ENCODE measurements at places on chromosomes 4 and X.
A peak's percentile ranks its signal among the peaks of the same experiment; 100 is the strongest.

GRCh38 chr4:121150486-121150885 is 13.6 kb downstream of the TNIP3 start:
- H3K27ac ChIP-seq: no peak overlapping the region
- H3K4me1 ChIP-seq: peaks cover 11% of the 10 kb centered on the region
- no peak for DNase-seq
- no peaks in the 10 kb centered on the region for H3K27me3 ChIP-seq
- no peak overlapping the region for H3K4me3 ChIP-seq

DNA sequence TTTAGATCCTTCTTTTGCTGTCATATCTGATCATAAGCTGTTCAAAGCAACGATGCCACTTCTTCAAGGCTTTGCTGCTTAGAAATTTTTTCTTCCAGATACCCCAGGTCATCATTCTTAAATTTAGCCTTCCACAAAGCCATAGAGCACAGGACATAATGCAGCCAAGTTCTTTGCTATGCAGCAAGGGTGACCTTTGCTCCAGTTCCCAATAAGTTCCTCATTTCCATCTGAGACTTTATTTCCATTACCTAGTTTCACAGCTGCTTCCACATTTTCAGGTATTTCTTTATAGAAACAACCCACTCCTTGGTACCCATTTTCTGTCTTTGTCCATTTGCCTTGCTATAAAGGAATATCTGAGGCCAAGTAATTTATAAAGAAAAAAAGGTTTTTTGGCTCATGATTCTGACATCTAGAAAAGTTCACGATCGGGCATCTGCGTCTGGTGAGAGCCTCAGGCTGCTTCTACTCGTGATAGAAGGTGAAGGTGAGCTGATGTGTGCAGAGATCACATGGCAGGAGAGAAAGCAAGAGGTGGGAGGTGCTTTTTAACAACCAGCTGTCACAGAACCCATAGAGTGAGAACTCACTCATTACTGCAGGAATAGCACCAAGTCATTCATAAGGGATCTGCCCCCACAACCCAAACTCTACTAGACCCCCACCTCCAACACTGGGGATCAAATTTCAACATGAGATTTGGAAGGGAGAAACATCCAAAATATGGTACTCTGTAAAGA is 11.8 kb upstream of the TASL start:
- H3K4me3 ChIP-seq: no peak overlapping the region
- H3K27me3 ChIP-seq: no peaks in the 10 kb centered on the region
- H3K27ac ChIP-seq: no peak overlapping the region
- H3K36me3 ChIP-seq: no peaks in the 10 kb centered on the region
- no peak for DNase-seq
- H3K4me1 ChIP-seq: no peaks in the 10 kb centered on the region

DNA sequence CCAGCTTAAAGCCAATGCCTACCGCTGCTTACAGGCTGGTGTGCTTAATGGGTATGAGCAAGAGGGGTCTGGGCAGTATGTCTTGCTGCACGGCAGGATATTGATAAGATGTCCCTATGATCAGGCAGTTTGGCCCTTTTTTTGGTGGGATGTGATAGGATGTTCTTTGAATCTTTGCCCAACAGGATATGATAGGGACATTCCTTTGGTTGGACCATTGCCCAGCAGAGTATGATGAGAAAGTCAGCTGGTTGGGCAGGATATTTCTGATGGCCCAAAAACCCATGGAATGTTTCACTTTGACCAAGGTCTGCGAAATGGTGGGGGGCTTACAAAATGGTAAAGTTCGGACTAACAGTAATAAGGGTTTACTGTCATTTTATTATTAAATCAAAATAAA is 1060.6 kb downstream of the STIM2 start:
- peaks cover 2% of the 10 kb centered on the region for H3K27me3 ChIP-seq
- H3K27ac ChIP-seq: no peak overlapping the region
- no peak for DNase-seq
- no peaks in the 10 kb centered on the region for H3K36me3 ChIP-seq
- H3K4me1 ChIP-seq: no peaks in the 10 kb centered on the region

DNA sequence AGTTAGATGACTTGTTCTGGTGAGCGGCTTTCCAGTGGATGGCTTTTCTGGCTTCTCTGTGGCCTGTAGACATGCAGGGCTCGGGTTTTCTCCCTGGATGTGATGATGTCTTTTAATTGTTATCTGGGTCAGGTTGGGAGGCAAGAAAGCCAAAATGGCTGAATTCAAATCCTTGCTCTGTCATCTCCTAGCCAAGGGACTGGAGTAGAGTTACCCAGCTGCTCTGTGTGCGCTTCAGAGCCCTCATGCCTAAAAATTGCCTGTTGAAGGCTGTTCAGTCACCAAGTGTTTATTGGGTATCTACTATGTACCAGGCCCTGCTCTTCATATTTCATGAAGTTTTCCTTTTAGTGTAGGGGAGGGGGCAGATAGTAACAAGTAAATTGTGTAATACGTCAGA is 7.3 kb downstream of the DCUN1D4 start:
- peaks cover 6% of the 10 kb centered on the region for H3K4me1 ChIP-seq
- H3K27ac ChIP-seq: no peak overlapping the region
- no peak for DNase-seq

GRCh38 chr4:12791536-12791935 is 692.6 kb downstream of the RAB28 start:
- H3K27ac ChIP-seq: no peak overlapping the region
- H3K27me3 ChIP-seq: no peaks in the 10 kb centered on the region
- DNase-seq: no peak
- H3K4me1 ChIP-seq: no peaks in the 10 kb centered on the region
- no peaks in the 10 kb centered on the region for H3K36me3 ChIP-seq

DNA sequence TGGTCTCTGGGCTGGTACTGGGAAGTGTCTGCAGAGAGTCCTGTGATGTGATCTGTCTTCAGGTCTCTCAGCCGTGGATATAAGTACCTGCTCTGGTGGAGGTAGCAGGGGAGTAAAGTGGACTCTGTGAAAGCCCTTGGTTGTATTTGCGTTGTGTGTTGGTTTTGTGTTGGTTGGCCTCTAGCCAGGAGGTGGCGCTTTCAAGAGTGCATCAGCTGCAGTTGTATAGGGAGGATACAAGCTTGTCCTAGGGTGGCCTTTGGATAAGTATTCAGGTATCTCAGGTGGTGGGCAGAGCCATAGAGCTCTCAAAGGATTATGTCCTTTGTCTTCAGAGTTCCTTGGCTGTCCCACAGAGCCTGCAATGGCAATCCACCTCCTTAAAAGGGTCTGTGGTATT is 111.6 kb downstream of the MAGEB17 start:
- peaks cover 6% of the 10 kb centered on the region for H3K36me3 ChIP-seq
- H3K27me3 ChIP-seq: no peaks in the 10 kb centered on the region
- no peak for DNase-seq

DNA sequence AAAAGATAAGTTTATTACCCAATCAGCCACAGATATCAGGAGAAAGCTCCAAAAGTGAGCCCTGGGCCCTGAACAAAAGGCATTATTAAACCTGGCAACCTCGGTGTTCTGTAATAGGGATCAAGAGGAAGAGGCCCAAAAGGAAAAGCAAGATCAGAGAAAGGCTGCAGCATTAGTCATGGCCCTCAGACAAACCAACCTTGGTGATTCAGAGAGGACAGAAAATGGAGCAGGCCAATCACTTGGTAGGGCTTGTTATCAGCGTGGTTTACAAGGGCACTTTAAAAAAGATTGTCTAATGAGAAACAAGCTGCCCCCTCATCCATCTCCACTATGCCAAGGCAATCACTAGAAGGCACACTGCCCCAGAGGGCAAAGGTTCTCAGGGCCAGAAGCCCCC is 75.7 kb downstream of the AGTR2 start:
- no peaks in the 10 kb centered on the region for H3K27me3 ChIP-seq
- no peaks in the 10 kb centered on the region for H3K4me1 ChIP-seq
- DNase-seq: no peak
- no peaks in the 10 kb centered on the region for H3K36me3 ChIP-seq
- no peak overlapping the region for H3K27ac ChIP-seq
- H3K4me3 ChIP-seq: no peak overlapping the region

GRCh38 chr4:114386637-114387233 is 211.9 kb upstream of the UGT8 start:
- H3K4me3 ChIP-seq: no peak overlapping the region
- peak; percentile 35 for DNase-seq

- H3K36me3 ChIP-seq: no peaks in the 10 kb centered on the region
- no peak overlapping the region for H3K27ac ChIP-seq
- no peaks in the 10 kb centered on the region for H3K27me3 ChIP-seq
- no peak for DNase-seq
- no peak overlapping the region for H3K4me3 ChIP-seq
- no peaks in the 10 kb centered on the region for H3K4me1 ChIP-seq
Measured at GRCh38 chr4:178339769-178340168, 897.5 kb upstream of the AGA start.

DNA sequence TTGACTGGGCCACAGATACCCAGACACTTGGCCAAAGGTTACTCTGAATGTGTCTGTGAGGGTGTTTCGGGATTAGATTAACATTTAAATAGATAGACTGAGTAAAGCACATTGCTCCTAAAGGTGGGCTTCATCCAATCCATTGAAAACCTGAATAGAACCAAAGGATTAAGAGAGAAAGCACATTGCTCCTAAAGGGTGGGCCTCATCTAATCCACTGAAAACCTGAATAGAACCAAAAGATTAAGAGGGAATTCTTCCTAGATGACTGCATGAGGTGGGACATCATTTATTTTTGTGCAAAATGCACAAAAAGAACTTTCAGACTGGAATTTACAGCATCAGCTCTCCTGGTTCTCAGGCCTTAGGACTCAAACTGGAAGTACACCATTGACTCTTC is 351.2 kb upstream of the PCDH10 start:
- H3K36me3 ChIP-seq: no peaks in the 10 kb centered on the region
- H3K4me3 ChIP-seq: no peak overlapping the region
- H3K4me1 ChIP-seq: no peaks in the 10 kb centered on the region
- H3K27ac ChIP-seq: no peak overlapping the region
- DNase-seq: no peak

DNA sequence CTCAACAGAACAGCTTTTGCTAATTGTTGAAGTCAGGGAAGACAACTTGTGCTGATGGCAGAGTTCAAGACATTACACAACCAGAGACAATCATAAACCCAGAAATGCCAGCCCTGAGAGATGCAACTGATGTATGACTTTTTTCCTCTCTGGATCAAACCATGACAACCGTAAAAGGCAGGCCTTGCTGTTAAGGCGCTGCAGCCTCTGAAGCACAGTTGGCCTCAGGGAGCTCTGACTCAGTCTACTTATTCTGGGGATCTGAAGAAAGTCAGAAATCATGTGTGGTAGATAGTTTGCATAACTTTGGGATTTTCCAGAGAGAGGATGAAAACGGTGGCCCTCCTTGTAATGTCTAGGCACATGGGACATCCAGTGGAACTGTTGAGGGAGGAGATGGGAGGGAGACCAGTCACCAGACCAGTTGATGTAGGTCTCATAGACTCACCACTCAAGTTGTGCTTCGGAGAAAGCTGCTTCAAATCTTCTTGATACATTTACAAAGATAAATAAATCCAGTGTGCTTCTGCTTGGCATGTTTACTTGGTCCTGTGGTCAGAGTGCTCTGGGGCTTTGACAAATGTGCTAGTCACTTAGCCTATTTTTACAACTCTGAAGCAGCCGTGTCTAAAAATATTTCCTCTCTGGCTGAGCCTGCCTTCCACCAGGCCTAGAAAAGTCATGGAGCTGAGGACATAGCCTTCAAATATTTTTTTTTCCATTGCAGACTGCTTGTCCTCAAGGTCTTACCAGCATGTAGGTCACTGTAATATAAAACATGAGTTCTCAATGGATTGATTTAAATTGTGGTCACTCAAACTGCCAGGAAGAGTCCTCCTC is 7.5 kb downstream of the HADH start:
- DNase-seq: no peak
- H3K4me1 ChIP-seq: peaks cover 7% of the 10 kb centered on the region
- H3K27ac ChIP-seq: no peak overlapping the region
- H3K27me3 ChIP-seq: no peaks in the 10 kb centered on the region

GRCh38 chr4:27248829-27249228 is 388.2 kb downstream of the STIM2 start:
- no peaks in the 10 kb centered on the region for H3K36me3 ChIP-seq
- H3K4me3 ChIP-seq: no peak overlapping the region
- no peaks in the 10 kb centered on the region for H3K27me3 ChIP-seq

GRCh38 chrX:49919617-49920016 is 2.8 kb upstream of the CLCN5 start:
- H3K36me3 ChIP-seq: no peaks in the 10 kb centered on the region
- H3K27ac ChIP-seq: no peak overlapping the region
- peaks cover 2% of the 10 kb centered on the region for H3K27me3 ChIP-seq

- H3K27ac ChIP-seq: no peak overlapping the region
- no peaks in the 10 kb centered on the region for H3K27me3 ChIP-seq
- no peak overlapping the region for H3K4me3 ChIP-seq
- DNase-seq: no peak
- no peaks in the 10 kb centered on the region for H3K4me1 ChIP-seq
Measured at GRCh38 chr4:88828842-88829571, 131.4 kb upstream of the NAP1L5 start.

- DNase-seq: no peak
- peaks cover 73% of the 10 kb centered on the region for H3K4me1 ChIP-seq
- H3K27ac ChIP-seq: peak overlapping the region; percentile 68
- no peak overlapping the region for H3K4me3 ChIP-seq
Measured at GRCh38 chr4:6937754-6938153, 28.1 kb downstream of the TBC1D14 start.

DNA sequence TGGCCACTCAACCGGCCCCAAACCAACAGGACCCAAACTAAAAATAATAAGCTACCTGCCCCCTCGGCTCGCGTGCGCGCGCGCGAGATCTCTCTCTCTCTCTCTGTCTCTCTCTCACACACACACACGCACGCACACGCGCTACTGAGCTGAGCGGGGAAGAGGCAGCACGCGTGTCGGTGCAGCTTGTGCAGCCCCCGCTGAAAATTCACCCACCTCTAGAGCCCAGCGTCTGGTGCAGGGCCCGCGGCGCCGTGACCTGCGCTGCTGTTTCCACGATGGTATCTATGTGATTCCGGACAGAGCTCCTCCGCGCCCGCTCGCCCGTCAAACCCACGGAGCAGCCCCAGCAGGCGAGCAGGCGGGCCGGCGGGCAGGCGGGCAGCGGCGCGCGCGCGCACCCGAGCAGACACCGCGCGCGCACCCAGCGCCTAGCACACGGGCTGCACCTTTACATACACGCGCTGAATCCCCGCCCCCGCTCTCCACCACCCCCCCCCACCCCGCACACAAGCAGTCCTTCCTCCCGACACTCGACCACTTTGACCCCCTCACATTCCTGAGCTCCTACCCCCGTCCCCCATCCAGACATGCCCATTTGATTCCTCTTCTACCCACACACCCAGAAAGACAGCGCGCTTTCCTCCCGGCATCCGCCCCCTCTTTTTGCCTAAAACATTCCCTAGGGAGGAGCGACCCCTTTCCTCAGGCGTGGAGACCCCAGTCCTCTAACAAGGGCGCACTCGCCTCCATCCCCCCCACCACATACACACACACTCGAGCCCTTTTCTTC is 1.0 kb downstream of the SLITRK4 start:
- peak; percentile 20 for DNase-seq
- H3K4me3 ChIP-seq: peak overlapping the region; percentile 97
- peaks cover 11% of the 10 kb centered on the region for H3K4me1 ChIP-seq

DNA sequence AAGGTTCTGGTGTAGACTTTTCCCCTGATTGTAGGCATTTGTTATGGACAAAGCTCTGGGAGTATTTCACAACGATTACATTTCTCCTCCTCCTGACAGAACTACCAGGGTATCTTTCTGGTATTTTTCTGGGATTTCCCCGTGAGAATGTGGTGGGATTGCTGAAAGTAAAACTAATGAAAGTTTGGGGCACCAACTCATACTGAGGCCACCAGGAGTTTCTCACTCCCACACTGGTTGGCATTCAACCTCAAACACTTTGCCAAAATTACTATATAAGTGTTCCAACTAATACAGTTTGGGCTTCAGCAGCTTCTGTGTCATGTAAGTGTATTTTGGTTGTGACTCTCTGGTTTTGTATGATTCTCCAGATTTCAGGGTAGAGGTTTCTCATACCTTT is 855.1 kb downstream of the GLUD2 start:
- no peak overlapping the region for H3K27ac ChIP-seq
- H3K4me3 ChIP-seq: no peak overlapping the region
- no peak for DNase-seq

Data from endothelial cell (in vitro differentiated cells).